ENCODE measurements at places on chromosomes 6 and 20. TPM values are rescaled to one million over a fixed set of nuclear protein-coding genes. Genes with fewer than 3 reads are reported as not detected.

The TP53TG5 gene
- total RNA-seq = 0.38 TPM

The TSBP1 gene
- not detected for total RNA-seq

The HTR1B gene
- not detected for total RNA-seq

The PI3 gene
- not detected for total RNA-seq

The UNC5CL gene
- 0.43 TPM for total RNA-seq

The GTF3C6 gene
- 143 TPM for total RNA-seq

The MRPS10 gene
- 54.5 TPM for total RNA-seq

The EDN3 gene
- total RNA-seq = 1.3 TPM
